ENCODE measurements at places on chromosomes 5 and 9. TPM values are rescaled to one million over a fixed set of nuclear protein-coding genes. Genes with fewer than 3 reads are reported as not detected.

- DNase-seq, result no peak
Observed at GRCh38 chr9:19965336-19965735, 176.5 kb upstream of the SLC24A2 start.

NDUFA8 gene
- 62.9 TPM for polyA plus RNA-seq

DNA sequence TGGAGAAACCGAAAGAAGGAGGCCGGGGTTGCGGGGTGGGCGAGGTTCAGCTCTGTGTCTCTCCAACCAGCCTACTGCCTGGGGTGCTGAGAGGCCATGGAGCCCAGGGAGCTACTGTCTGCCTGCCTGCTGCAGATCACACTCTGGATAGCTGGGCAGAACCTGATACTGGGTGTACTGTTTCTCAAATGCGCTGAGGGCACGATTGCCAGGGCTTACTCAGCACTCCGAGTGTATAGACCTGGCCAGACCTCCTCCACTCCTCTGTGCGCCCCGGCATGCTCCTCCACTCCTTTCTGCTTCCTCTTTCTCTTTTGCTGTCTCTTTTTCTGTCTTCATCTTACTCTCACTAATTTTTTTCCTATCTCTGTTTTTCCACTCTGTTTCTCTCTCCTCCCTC lies 215.1 kb downstream of the PAPPA start:
- no peak for DNase-seq

- DNase-seq, result no peak
Observed at GRCh38 chr9:21402386-21403251, 6.3 kb upstream of the IFNA8 start.

GRCh38 chr5:54861212-54861894 lies 124.0 kb downstream of the ESM1 start:
- no peak for DNase-seq

DNA sequence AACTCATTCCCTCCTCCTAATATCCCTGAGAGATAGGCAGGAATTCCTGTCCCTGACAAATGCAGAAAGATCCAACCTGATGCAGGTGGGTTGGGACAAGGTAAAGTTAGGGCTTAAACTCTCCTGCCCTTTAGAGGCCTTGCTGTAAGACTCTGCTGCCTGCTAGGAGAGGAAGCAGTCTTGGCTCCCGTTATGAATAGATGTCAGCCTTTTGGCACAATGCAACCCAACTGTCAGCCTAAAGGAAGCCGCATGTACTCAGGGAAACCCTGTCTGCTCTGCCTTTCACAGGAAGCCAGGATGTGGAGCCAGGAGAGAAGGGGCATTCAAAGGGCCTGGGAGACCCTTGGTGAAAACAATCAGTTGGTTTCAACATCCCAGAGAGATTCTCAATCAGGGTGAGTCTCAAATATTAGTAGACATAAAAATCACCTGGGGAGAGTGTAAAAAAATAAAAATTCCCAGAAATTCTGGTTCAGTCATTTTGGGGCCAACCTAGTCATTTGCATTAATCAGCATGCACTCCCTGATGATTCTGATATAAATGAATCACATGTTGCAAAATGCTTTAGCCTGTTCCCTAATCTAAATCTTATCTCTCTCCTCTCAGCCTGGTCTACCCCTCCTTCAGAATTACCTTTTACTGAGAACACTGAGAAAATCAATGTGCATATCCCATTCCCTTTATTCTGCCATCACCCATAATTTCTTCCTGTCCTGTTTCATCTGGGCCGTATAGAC lies 136.2 kb upstream of the TRIM32 start:
- peak; percentile 35 for DNase-seq

DNA sequence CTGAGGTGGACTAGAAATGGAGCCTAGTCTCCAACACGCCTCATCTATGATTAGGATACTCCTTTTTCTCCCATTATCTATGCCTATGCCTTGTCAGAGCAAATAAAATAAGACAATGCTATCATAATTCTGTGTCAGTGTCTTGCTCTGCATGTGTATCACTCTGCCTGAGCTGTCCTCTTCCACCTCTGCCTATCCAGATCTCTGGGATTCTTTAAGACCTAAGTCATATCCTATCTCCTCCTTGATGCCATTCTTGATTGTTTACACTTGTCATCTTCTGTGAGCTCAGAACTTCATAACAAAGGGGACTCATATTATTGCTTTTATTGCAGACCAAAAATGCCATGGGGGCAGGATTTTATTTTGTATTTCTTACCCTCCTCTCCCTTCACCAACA lies 351.2 kb upstream of the C9orf72 start:
- DNase-seq, result no peak

- DNase-seq, result no peak
Observed at GRCh38 chr5:6525422-6525821, 76.8 kb downstream of the UBE2QL1 start.

CDH9 gene
- polyA plus RNA-seq, result 0.91 TPM

- DNase-seq, result no peak
Observed at GRCh38 chr5:110899566-110900412, 161.0 kb downstream of the SLC25A46 start.

KCTD16 gene
- 2.6 TPM for polyA plus RNA-seq

GRCh38 chr9:126564716-126565115 lies 49.0 kb upstream of the LMX1B start:
- no peak for DNase-seq

DNA sequence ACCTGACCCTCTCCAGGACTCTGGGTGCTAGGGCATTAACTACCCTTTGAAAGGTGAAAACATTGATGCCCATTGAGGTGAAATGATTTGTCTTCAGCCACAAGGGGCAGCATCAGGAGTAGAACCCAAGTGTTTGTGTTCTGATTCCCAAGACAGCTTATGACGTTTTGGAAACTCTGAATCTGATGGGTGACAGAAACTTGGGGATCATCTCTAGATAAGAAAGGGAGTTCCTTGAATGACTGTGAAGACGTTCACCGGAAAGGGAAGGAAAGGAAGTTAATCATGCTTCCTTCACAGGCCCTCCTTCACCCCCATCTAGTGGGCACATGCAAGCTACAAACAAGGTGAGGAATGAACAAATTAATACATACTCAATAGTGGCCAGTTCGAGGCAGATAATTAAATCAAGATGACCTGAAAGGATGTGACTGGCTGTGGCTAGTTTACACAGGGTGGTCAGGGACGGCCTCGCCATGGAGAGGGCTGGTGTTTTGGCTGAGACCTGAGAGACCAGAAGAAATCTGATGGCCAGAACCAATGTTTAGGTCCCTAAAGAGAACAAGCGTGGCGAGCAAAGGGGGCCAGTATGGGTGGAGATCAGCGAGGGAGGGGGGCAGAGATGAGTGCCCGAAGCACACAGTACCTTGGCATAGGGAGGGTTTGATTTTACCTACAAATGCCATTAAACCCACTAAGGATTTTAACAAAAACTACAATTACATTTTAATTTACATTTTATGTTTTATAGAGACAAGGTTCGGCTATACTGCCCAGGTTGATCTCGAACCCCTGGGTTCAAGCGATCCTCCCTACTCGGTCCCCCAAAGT lies 937 bp upstream of the SLC26A2 start:
- no peak for DNase-seq

- DNase-seq, result no peak
Observed at GRCh38 chr9:99567436-99567835, 254.2 kb upstream of the NR4A3 start.

GGTA1 gene
- polyA plus RNA-seq, result 8.8 TPM

MARVELD2 gene
- 42.0 TPM for polyA plus RNA-seq

DNA sequence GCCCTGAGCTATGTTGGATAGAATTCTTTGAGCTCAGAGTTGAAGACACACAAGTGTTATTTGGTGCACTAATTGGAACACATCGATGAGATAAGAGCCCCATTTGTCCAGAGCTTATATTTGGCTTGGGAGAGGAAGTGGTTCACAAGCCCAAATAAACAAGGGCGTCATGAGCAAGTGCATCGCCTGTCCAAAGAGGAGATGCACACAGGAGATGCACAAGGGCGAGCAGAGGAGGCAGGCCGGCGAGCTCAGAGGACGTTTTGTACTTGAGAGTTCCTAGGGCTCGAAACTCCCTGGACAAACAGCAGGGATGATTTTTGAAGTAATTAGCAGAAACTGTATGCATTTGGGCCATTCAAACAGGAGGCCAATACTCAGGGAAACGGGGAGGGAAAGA lies 212.8 kb upstream of the IRX1 start:
- DNase-seq, result no peak

HTR1A gene
- polyA plus RNA-seq, result not detected

DNA sequence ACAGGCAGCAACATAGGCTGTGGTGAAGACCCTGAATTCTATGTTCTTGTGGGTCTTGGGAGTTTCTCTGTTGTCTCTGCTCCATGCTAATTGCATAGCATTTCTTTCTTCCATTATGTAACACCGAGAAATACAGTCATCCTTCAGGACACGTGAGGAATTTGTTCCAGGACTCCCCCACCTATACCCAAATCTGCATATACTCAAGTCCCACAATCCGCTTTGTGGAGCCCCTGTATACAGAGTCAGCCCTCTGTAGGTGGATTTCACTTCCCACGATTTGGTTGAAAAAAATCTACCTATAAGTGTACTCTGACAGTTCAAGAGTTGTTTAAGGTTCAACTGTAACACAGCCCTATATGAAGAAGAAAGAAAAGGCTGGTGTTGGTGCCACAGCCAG lies 22.1 kb downstream of the ANKRD33B start:
- no peak for DNase-seq

GRCh38 chr5:90294604-90295003 lies 115.0 kb downstream of the CETN3 start:
- no peak for DNase-seq

- DNase-seq, result no peak
Observed at GRCh38 chr9:69871118-69871834, 50.7 kb downstream of the CFAP95 start.

DNA sequence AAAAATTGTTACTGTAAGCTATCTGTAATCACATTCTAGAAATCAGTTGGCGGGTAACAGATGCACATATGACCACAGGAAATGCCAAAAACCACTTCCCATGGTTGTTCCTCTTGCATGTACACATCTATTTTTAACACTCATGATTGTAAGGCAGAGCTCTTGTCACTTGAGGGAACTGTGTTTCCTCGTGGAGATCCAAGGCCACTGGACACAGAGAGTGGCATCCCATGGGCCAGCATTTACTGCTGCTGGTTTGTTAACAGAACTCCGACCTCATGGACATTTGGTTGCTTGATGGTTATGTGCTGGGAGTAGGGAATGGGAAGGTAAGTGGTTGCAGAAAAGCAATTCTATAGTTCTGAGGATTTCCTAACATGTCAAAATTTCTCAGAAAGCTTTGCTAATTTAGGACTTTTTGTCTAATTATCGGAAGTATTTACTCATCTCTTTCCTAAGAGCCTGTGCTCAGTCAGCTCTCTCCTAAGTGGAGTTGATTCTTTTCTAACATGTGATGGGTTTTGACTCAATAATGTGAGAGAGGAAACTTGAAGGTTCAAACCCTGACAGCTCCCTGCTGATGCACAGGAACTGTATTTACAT lies 202.0 kb upstream of the NR3C1 start:
- no peak for DNase-seq

Measured in large intestine (tissue), 12 donors.